HT-29 (cell line): ENCODE measurements at places on chromosomes 13 and 19. TPM values are rescaled to one million over a fixed set of nuclear protein-coding genes. Genes with fewer than 3 reads are reported as not detected.

ZNF575 gene
- 0.08 TPM in 2 replicates for total RNA-seq

KLK12 gene
- total RNA-seq = 7.3 and 9.1 TPM in 2 replicates

GRCh38 chr13:83183439-83184149 is 698.7 kb downstream of the SLITRK1 start:
- DNase-seq = no peak

- no peak for DNase-seq
These were observed 13.3 kb upstream of the RETN start for GRCh38 chr19:7655581-7655980.

DNA sequence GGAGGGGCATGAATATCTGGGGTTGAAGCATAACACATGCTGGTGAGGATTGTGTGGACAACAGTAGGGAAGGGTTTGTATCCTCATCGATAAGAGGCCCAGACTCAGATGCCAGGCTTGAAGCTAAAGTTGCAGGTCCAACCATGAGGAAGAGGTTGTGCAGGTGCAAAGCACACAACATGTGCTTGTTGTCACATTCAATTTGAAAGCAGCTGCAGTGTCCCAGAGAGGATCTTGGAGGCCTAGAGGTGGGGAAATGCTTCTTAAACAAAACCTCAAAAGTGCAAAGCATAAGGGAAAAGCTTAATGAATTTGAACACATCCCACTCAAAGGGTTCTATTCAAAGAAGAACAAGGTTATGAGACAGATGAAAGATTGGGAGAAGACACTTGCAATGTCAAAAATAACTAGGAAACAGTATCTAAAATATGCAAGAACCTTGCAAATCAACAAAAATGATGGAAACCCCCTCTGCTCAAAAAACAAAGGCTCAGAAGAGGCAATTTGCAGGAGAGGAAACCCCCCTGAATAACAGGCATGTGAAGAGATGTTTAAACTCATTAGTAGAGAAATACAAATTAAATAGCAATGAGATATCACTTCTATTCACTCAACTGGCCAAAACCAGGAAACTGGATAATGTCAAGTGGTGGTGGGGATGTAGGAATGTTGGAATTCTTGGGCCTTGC is 187.1 kb downstream of the KATNAL1 start:
- DNase-seq = no peak

GRCh38 chr13:113959198-113959597 is 14.7 kb downstream of the C13orf46 start:
- peak; percentile 96 for DNase-seq

DNA sequence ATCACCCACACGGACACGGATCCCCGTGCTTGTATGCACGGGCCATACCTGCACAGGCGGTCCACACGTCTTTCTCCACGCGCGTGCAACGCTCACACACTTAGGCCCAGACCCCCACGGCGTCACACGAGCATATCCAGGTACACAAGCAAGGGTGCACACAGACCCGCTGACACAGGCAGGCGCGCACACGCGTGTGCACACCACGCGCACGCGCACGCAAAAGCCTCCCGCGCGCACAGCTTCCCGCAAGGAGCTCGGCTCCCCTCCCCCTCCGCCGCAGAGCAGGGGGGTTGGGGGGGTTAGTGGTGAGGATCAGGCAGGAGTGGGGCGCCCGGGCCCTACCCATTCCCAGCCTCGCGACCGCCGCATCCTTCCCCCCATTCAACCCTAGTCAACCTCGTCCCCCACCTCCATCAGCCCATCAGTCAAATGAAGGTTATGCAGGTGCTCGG is 407 bp downstream of the RAB3A start:
- DNase-seq = no peak

LYL1 gene
- total RNA-seq = 1.8 and 2.5 TPM in 2 replicates

DNA sequence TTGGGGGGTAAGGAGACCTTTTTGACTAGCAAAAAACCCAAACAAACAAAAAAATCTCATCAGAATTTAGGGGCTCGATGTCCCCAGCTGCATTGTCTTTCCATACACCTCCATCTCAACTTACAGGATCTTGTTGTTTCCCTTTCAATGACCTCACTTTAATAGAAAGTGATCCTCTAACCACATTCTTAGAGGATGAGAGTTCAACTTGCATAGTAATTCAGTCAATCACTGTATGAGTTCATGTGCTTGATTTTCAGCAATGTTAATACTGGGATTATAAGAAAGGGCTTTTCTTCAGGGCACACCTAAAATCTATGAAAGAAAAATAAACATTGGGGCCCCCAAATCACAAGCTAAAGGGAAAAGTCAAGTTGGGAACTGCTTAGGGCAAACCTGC is 1512.0 kb downstream of the SLITRK1 start:
- no peak for DNase-seq

- DNase-seq = no peak
These were observed 78.8 kb downstream of the CRYL1 start for GRCh38 chr13:20446900-20447299.

GRCh38 chr13:98921786-98922185 is 56.1 kb downstream of the DOCK9 start:
- DNase-seq = no peak

GRCh38 chr13:22024381-22024994 is 353.6 kb downstream of the FGF9 start:
- no peak for DNase-seq

ATP1A3 gene
- 0.10 and 0.66 TPM in 2 replicates for total RNA-seq

GRCh38 chr19:45615795-45616703 is 14.0 kb upstream of the GPR4 start:
- DNase-seq = peak; percentile 95

MCF2L gene
- total RNA-seq = 46.7 and 53.2 TPM in 2 replicates

DNA sequence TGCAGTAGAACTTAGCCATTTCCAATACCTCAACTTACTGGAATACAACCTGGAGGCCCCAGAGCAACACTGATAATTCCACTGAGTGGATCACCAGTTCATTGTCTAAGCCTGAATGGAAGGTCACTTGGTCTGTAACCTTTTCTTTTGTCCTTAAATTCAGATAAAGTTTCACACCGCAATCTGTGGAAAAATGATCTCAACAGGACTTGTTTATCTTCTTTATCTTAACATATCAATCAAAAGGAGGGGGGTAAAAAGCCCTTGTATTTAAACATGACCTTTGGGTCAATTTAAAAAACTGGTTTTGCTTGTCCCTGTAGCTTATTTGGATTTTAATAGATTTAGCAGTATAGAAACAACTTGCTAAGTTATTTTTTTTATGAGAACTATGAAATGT is 21.6 kb downstream of the SAE1 start:
- DNase-seq = no peak

DNA sequence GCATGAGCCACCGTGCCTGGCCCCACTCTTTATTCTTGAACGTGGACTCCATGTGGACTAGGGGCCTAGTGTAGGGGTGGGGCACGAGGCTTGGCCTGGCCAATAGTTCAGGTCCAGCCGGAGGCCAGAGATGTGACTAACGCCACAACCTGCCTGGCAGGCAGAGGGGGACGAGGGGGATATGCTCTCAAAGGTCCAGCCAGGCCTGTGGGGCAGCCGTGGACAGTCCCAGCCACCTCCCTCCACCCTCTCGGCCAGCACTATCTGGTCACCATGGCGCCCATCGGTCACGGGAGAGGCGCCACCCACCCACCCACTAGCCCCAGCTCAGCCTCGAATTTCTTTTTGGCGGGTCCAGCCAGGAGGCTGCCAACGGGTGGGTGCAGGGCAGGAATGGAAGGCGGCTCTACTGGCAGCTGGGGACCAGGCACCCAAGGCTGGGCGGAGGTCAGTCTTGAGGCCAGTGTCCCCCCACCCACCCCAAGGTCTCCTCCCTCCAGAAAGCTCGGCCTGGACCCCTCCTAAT is 2.2 kb upstream of the CERS1 start:
- no peak for DNase-seq

GRCh38 chr19:50980208-50980607 is 3.5 kb downstream of the KLK7 start:
- DNase-seq = peak; percentile 1

DNA sequence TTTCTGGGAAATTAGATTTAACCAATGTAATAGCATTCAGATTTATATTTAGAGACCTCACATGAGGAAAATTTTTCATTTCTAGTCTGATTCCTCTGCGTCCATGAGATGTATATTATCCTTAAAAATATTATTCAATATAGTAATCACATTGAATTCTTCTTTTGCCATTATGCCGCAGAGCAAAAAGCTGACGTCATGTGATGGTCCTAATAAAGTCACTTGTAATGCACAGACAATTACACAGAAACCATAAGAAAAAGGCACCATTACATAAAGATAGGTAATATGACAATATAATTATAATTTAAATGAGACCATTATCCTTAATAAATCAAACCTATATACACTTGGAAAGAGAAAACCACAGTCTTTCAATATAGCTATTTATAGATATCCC is 1021.5 kb downstream of the PCDH9 start:
- no peak for DNase-seq

GRCh38 chr19:48308631-48309586 is 16.4 kb upstream of the EMP3 start:
- DNase-seq = peak; percentile 61

GRCh38 chr19:1220976-1221903 is 15.7 kb downstream of the STK11 start:
- peak; percentile 64 for DNase-seq

GRCh38 chr13:31200637-31200971 is 829 bp downstream of the B3GLCT start:
- peak; percentile 80 for DNase-seq

SNAPC2 gene
- total RNA-seq = 17.1 and 18.0 TPM in 2 replicates

GRCh38 chr13:27510082-27510481 is 59.7 kb upstream of the MTIF3 start:
- DNase-seq = no peak

DNA sequence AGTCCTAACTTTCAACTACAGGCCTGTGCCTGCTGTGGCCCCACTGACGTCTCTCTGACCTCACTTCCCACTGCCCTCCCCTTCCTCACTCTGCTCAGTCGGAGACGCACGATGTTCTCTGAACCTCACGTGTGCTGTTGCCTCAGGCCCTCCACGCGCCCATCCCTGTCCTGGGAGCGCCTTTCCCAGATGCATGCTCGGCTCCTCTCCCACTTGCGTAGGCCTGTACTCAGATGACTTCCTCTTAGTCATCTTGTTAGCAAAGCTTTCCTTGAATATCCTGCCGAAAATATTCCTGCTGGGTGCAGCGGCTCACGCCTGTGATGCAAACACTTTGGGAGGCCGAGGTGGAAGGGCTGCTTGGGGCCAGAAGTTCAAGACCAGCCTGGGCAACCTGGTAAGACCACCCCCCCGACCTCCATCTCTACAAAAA is 9.3 kb upstream of the SYT5 start:
- DNase-seq = no peak

DNA sequence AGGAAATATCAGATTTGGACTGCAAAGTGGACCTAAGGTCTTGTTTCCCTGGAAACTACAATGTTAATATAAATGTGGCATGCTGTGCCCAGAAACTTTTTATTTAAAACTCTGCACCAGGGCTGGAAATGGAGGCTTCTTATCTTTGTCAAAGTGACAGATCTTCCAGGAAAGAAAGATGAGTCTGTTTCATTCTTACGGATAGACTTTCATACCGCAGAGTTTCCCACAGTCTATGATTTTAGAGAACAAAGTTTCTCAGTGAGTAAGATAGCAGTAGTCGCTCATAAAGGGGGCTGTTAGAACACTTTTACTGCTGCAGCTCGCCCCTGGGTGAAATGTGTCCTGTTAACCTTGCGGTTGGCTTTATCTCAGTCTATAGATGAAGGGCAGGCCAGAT is 6.7 kb downstream of the CLEC11A start:
- DNase-seq = no peak

- DNase-seq = no peak
These were observed 11.6 kb upstream of the RETN start for GRCh38 chr19:7657131-7657751.

DNA sequence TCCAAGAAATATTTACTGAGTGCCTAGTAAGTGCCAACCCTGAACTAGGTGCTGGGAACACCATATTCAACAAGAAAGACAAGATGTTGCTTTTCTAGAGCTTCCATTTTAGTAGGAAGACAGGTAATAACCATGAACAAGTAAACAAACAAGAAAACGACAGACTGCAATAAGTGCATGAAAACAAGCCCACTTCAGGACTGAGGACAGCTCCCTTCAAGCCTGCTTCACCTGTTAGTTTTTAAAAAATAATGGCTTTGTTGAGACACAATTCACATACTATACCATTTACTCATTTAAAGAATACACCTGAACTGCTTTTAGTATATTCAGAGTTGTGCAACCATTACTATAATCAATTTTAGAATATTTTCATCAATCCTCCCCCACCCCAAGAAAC is 30.4 kb downstream of the CYP4F22 start:
- no peak for DNase-seq

- DNase-seq = no peak
These were observed 71.4 kb downstream of the FREM2 start for GRCh38 chr13:38758277-38758676.

DNA sequence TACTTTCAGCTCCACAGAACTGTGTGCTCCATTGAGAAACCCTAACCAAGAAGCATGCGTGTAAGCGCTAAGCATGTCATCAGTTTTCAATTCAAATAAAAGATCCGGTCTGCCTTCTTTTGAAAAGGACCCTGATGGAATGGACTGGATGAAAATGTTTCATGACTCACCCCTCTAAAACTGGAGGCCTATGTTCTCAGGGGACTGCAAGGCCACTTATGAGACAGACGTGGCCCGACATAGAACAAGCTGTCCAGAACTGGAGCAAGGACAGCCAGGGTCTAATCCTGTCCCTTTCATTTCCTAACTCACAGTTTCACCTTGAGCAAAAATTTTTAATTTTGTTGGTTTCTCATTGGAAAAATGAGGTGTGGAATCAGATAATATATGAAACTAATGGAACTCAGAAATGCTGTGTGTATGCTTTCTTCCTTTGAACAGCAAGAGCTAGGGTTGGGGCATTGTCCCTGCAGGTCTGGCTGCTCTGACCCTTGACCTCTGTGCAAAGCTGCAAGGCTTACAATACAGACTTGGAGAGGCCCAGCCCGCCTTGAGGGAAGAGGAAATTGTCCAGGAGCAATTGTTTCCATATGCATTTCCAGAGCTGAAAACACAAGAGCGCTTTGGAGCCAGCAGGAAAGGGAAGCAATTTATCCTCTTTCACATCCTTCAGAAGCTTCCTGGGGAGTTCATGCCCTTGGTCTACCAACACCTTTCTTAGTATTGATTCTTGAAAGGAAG is 553.4 kb upstream of the KLF12 start:
- no peak for DNase-seq

SLC6A16 gene
- 0.26 TPM in 1 of 2 replicates, not detected in the other for total RNA-seq

- DNase-seq = peak; percentile 41
These were observed 290.4 kb downstream of the SLITRK6 start for GRCh38 chr13:85508683-85509329.

GRCh38 chr19:7196763-7197118 is 97.5 kb downstream of the INSR start:
- DNase-seq = no peak

KLK13 gene
- total RNA-seq = not detected in 2 replicates

GRCh38 chr19:54806516-54806838 is 3.1 kb downstream of the KIR2DL4 start:
- DNase-seq = no peak
